ENCODE measurements at places on chromosomes 2 and 18.

GRCh38 chr2:197236816-197237215 is 73.8 kb downstream of the ANKRD44 start:
- DNase-seq: no peak

DNA sequence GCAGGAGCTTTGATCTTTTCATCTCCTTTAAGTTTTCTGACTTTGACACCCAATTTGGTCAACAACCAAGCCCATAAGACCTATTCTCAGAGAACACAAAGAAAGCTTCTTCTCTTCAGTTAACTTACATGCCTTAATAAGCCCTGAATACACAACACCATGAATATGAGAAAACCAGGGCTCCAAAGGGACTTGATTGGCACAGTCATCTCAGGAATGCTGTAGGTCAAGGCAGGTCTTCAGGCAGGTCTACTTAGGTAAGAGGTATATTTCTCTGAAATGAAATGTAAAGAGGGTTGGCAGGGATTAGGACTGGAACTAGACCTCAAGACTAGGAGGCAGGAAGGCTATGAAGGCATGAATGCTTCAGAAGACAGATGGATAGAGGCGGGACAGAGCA is 24.4 kb upstream of the EIF2AK3 start:
- DNase-seq: no peak

DNA sequence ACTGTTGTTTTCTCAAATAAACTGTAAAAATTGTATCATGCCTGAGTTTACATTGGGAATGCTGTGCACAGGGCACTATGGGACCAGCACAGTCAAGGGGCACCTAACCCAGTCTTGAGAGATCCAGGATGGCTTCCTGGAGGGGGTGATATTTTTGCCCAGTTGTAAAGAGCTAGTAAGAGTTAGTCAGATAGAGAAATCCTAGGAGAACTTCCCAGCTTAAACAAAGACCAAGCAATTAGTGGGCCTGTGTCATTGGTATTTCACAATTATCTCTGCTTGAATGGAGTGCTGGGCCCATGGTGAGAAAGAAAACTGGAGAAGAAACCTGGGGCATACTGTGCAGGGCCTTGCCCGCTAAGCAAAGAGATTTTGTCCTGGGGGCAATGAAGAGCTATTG is 12.2 kb downstream of the XDH start:
- no peak for DNase-seq

GRCh38 chr18:79599441-79599931 is 80.1 kb upstream of the CTDP1 start:
- peak; percentile 2 for DNase-seq

DNA sequence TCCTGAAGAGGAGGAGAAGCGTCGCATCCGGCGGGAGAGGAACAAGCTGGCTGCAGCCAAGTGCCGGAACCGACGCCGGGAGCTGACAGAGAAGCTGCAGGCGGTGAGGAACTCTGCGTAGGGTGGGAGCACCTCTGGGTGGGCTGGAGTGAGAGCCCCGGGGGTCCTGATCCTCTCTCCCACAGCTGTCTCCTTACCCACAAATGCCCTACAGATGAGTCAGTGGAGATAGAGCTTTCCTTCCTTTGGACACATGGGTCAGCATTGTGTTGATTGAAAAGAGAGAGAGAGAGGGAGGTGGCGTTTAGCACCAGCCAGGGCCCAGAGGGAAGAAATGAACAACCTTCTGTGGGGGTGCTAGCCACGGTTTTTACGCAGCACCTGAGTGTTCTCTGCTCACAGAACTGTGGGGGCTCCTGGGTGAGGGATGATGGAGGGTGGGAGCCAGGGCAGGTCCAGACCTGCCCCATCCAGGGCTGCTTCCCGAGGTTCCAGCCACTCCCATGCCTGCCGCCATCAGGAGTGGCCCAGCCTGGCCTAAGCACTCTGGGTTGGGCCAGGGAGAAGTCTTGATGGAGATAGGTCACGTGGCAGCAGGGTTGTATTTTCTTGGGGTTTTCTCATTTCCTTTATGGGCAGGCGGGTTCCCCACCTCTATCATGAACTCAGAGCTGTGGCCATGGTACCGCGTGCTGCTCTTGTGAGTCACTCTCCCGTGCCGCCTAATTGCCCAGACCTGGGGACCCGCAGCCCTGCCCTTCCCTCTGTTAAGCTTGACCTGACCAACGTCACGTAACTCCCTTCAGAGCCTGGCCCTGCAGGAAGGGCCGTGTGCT is 16.3 kb downstream of the FOSL2 start:
- peak; percentile 98 for DNase-seq

- no peak for DNase-seq
Measured at GRCh38 chr2:10094271-10094814, 14.1 kb upstream of the CYS1 start.

- no peak for DNase-seq
Measured at GRCh38 chr18:79740521-79741361, 57.0 kb upstream of the KCNG2 start.

DNA sequence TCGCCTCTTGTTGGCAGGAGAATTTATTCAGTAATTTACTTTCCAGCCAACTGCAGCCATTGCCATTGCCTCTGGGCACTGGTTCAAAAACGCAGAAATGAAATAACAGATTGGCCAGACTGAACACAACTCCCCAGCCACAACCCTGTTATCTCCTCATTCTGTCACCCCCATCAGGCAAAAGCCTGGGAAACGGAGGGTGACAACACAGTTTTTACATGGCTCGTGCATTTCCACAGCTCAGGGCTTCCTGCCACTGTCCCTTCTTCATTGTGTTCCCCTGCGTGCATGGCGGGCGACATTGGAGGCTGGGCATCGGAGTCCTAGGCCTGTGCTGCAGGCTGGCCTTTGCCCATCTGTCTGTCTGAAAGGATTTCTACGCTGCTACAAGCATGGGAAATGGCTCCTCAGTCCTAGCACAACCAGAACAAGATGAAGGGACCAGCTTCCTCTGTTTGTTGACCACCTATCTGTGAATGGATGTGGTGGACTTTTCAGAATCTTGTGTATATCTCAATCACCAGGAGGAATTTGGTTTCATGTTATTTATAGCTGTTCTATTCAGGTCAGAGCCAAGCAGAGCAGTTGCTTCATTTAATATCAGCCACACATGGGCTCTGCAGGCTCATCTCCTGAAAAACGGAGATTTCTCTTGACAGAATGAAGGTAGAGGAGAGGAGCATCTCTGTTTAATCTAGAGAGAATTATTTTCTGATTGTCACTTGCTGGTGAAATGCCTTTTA is 107.0 kb downstream of the MGAT5 start:
- DNase-seq: no peak

- DNase-seq: no peak
Measured at GRCh38 chr2:9991829-9992273, 40.4 kb downstream of the GRHL1 start.

DNA sequence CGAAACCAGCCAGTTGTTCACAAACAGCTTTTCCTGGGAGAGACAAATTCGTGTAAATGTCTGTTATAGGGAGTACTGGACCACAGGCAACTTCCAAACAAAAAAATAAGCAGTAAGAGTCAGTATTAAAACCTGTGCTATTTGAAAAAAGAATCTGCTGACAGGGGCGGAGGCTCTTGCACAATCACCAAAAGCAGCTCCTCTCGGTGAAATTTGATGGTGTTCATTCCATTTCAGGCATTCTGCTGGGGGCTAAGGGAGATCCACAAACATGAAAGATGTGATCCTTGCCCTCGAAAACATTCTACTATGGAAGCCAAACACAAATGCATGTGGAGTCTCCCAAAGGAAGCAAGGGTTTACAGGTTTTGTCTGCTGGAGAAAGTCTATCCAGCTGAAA is 45.0 kb downstream of the TFCP2L1 start:
- no peak for DNase-seq

DNA sequence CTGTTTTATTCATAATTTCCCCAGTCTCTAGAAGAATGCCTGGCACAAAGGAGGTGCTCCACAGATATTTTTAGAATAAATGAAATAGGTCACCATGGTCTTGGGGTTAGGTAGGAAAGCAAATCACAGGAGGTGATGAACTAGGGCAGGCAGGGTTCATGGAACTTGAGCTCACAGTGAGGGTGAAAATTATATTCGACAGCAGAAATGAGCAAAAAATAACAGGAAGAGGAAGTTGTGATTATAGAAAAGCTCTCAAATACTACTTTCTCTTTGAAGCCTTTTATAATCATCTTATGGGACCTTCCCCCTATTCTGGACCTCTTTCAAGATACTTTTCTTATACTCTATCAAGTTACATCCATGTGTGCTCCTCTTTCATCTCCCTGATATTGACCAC is 4.5 kb upstream of the CREB1 start:
- DNase-seq: no peak

- no peak for DNase-seq
Measured at GRCh38 chr2:85251070-85251616, 76.6 kb downstream of the TGOLN2 start.

- no peak for DNase-seq
Measured at GRCh38 chr2:6212491-6212890, 520.3 kb downstream of the SOX11 start.

DNA sequence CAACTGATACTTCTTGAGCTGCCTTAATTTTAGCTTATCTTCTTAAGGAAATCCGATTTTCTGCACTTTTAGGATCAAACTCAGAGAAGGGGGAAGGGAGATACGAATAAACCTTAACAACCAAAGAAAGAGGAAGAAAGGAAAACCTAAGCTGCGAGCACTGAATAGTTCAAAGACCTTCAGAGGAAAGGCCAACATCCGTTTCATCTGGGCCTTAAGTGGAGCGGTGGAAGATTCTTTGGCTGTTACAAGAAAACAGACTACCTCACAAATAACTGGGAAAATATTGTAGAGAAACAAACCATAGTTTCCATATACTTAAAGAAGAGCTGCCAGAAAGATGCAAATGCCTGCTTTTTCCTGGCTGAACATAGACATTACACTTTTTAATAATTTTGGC is 43.6 kb downstream of the VIT start:
- DNase-seq: no peak

DNA sequence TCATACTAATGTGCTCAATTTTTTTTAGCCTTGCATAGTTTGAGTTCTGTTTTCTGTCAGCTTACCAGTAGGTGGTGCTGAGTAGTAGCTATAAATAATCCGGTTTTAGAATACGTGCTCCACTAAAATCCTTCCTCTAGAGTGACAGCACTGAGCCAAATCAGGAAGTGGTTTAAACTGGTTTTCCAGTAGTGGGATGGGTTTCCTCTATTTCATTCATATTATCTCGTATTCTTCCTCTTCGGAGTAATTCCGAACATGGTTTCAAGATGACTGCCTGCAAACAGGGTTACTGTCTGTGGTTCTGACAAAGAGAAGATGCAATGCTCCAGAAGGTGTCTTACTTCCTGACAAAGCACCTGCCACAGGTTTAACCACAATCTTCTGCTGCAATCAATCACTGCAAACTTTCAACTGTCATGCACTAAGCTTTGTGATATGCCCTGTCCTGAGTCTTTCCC is 496.9 kb upstream of the VRK2 start:
- peak; percentile 23 for DNase-seq

GRCh38 chr18:36595046-36595817 is 233.6 kb downstream of the TPGS2 start:
- DNase-seq: no peak

- DNase-seq: peak; percentile 99
Measured at GRCh38 chr2:105455488-105456003, 56.7 kb upstream of the FHL2 start.

- no peak for DNase-seq
Measured at GRCh38 chr2:9795071-9795470, 48.2 kb upstream of the TAF1B start.

- DNase-seq: no peak
Measured at GRCh38 chr2:171509945-171510731, 12.1 kb upstream of the CYBRD1 start.

- DNase-seq: no peak
Measured at GRCh38 chr2:1371082-1371481, 42.2 kb upstream of the TPO start.

DNA sequence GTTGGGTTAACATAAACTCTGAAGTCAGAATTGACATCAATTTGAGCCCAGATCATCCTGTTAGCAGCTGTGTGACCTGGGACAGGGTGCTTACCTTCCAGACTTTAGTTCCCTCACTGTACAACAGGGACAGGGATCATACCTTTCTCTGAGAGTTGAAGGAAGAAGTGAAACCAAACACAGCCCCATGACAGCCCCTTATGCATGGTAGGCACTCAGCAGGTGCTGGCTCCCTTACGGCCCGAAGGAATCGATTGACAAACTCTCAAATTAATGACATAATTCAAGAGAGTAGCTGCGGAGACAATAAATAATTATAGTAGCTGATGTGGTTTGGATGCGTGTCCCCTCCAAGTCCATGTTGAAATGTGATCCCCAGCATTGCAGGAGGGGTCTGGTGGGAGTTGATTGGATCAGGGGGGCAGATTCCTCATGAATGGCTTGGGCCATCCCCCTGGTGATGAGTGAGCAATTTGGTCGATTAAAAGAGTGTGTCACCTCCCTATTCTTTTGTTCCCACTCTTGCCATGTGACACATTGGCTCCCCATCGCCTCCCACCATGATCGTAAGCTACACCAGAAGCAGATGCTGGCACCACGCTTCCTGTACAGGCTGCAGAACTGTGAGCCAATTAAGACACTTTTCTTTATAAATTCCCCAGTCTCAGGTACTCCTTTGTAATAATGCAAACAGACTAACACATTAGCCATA is 72.4 kb downstream of the ODC1 start:
- DNase-seq: no peak

DNA sequence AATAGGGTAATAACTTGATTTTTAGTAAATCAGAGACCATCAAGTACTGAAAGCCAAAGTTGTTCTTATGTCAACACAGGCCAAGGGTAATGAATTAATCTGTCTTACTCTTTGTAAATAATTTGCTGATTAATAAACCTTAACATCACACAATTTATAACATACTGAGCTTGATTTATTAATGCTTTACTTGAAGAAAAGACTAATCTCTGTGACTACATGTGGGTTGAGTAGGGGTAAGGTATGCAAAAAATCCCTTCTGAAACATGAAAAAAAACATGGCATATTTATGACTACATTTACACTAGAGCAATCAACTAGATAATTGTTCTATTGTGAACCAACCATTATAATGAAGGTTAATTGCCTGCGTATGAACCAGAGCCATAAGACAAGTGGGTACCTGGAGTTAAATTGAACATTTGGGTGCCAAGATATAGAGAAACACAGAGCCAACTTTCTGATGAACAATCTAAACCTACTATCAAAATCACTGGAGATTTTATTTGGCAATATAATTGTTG is 67.7 kb upstream of the GRB14 start:
- no peak for DNase-seq

GRCh38 chr2:200860092-200860795 is 4.2 kb downstream of the CLK1 start:
- DNase-seq: no peak

- DNase-seq: no peak
Measured at GRCh38 chr2:163246135-163246534, 407.6 kb upstream of the KCNH7 start.

- no peak for DNase-seq
Measured at GRCh38 chr2:187214306-187214705, 233.7 kb downstream of the CALCRL start.

DNA sequence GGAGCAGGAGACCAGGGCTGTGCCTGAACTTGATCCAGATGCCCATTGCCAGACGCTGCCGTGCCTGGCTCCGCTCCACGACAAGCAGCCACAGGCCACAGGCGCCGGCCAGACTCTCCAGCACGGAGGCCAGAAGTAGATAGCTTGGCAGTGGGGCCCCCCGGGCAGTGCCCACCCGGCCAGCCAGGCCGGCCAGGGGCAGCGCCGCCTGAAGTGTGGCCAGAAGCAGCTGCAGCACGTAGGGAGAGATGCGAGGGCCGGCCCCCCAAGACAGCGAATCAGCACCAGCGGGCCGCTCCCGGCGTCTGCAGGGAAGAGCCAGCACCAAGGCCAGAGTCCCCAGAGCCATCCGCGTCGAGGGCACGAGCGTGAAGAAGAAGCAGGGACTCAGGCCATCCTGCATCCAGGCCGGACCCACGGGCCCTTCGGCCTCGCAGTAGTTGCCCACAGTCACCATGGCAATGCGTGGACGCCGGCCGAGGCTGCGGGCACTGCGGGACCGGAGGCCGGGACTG is 484 bp downstream of the ABCB6 start:
- peak; percentile 72 for DNase-seq
